Stimulated activated CD8-positive, alpha-beta memory T cell treated with anti-CD3 and anti-CD28 coated beads, Interleukin-7, amount 100 ng/mL, for 1 hour (primary cell): ENCODE measurements at places on chromosomes 4 and X.

- DNase-seq: no peak
Measured at GRCh38 chr4:14650127-14650526, 352.2 kb upstream of the CPEB2 start.

GRCh38 chrX:53595266-53595810, 91.2 kb downstream of the HUWE1 start:
- no peak for DNase-seq

GRCh38 chr4:166422475-166422874, 549.4 kb downstream of the TLL1 start:
- DNase-seq: no peak

DNA sequence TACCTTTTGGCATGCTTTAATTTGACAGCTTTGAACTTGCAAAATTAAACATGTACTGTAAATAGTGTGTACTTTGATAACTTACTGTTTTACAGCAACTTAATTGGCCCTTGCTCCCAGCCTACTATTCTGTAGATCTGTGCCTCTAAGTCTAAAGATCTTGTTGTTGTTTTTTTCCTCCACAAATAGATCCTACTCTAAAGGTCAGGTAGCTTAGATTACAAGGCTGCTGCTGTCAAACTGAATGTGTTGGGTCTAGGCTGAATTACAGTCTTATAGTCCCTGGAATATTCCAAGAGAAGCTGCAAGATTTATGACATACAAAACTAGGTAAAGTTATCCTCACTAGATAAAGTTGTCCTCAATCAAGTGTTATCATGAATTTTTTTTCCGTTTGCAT, 18.7 kb downstream of the DIAPH2 start:
- DNase-seq: no peak

DNA sequence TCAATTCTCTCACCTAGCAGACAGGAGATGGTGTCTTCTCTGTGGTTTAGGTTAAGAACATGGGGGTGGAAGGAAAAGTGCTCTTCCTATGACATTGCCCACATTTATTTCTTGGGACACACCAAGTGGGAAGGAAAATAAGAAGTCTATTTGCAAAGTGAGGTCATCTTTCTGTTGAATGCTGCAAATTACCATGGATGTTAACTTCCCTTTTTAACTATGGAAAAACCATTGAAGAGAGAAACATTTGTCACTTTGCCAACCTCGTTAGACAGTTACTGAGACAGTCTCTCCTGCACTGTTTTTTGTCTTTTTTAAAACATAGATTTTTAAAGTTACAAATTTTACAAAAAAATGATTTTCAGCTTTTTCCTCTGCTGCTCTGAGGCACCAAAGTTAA, 72.8 kb upstream of the BEND4 start:
- DNase-seq: no peak

GRCh38 chr4:67779631-67780030, 25.4 kb upstream of the GNRHR start:
- no peak for DNase-seq
